Cardiac fibroblast (primary cell): ENCODE measurements at places on chromosomes 5 and 9.

DNA sequence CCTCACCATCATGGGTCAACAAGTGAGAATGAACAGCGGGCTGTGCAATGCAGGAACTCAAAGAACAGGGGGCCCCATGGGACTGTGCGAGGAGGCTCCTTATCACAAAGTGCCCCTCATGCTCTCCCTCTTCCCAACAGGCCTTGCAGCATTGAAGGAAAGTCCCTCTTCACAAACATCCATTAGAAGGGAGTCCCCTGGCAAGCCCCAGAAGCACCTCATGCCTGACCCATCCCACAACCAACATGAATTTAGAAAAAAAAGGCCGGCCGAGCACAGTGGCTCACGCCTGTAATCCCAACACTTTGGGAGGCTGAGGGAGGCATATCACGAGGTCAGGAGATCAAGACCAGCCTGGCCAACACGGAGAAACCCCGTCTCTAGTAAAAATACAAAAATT, 122.6 kb upstream of the FSTL4 start:
- DNase-seq: no peak

DNA sequence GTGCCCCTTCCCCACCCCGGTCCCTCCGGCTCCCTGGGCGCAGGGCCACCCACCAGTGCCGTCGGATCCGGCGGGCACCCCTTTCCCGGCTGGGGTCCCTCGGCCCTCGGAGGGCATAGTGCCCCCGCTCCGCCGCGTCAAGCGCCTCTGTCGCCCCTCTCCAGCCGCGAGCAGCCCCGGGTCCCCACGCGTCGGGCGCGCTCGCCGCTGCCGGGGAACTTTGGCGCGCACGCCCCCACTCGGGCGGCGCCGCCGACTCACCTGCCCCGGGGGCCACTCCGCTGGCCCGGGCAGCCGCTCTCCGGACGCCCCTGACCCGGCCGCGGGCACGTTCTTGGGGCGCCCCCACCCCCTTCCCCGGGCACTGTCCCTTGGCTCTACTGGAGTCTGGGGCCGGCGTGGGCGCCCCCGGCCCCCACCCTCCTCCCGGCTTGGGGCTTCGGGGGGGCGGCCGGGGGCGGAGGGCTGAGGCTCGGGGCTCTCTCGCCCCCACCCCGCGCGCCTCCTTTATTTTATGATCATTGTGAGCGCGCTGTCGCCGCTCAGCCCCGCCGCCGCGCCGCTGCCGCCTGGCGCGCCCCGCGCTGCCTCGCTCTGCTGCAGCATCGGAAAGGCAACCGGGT, 1.1 kb upstream of the FAM78A start:
- no peak for DNase-seq

GRCh38 chr9:135230386-135230765, 142.9 kb downstream of the OLFM1 start:
- no peak for DNase-seq

DNA sequence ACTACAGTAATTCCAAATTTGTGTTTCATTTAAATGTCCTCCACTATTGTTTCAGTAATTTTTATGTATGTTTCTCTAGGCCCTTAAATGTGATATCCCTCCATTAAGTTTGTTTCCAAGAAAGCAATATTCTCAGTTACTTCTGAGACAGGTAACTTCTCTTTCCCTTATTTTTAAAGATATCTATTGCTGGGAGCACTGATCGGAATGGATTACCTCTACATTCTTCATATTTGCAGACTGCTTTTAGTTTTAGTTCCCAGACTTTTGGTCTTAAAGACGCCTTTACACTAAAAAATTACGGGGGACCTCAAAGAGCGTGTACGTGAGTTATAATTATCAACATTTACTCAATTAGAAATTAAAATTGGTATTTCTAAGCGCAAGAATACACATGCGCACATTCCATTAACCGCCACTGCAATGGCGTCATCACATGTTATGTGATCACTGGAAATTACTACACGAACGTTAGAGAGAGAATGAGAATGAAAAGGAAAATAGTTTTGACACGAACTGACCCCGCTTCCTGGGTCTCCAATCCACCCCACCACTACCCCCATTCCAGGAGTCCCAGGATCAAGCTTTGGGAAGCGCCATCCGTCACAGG, 519 bp upstream of the RAD50 start:
- DNase-seq: no peak

DNA sequence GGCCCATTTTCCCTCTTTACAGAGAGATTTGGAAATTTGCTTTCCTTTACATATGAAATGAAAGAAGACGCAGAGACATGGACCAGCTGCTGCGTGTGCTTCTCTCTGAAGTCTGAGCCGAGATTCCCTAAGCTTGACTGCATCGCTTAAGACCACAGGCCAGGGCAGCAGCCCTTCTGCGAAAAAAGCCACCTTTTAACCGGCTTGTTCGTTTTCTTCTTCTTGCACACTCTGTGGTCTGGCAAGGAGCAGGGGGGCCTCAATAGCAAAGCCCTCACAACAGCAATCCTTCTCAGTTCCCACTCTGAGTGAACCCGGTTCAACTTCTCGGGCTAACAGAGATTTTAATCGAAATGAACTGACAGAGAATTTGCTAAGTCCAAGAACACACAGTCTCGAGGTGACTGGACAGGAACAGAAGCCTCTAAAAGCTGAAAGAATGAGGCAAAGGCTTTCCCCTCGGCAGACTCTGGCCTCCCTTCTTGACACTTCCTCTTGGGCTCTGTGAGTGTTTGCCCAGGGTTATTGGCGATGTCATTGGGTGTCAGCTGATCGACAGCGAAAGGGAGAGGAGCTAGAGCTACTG, 512.9 kb upstream of the KLF4 start:
- DNase-seq: peak; percentile 74

DNA sequence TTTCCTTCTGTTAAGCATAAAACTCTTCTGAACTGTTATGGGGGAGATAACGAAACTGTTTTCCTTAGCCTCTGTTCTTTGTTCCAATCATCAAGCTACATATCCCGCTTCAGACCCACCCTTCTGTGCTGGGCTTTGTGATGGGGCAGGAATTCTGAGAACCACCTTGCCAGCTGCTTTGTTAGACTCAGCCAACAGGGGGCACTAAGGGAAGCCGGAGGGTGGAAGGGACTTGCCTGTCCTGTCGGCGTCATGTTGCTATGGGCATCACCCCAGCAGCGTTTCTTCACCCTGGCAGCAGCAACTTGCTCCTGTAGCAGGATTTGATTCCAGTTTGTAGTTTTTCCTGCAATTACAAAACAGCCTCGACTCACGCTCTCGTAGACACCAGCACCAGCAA, 169.1 kb downstream of the CAAP1 start:
- DNase-seq: peak; percentile 36

GRCh38 chr9:120714088-120714845, at the start of gene MEGF9:
Gene MEGF9, minus strand, starts transcription at chr9:120714470. Its CDS starts 112 bp downstream, at chr9:120714358.
- DNase-seq: peak; percentile 98

- DNase-seq: peak; percentile 80
These were observed 118.0 kb downstream of the ESM1 start for GRCh38 chr5:54867310-54867944.

DNA sequence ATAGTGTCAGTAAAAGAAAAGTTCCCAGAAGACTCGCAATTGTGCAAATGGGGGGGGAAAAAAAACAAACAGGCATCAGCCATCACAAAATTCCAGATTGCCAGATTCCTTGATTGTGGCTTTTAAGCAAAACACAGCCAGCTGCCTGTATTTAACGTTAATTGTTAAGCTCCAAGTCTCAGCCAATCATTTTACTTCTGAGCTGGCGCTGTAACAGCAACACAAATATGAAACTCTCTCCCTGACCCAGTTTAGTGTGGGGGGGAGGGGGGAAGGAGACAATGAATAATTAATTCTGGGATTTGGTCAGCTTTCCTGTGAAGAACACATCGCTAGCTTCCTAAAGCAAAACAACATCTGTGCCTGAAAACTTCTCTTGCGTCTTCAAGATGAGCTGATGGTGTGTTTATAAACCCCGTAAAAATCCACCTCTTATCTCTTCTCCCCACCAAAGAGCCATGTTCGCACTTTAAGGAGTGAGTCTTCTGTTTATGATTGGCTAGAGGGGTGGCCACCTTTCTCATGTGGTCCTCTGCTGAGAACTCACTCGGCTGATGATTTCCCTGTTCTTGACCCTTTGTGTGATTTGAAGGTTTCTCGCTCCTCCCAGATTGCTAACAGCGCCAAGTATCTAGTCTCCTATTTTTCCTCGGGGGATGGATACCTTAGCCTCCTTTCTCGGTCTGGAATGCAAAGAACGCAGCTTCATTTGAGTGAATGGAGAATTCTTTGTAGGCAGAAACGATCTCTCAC, 160.2 kb upstream of the DAPK1 start:
- DNase-seq: peak; percentile 59

DNA sequence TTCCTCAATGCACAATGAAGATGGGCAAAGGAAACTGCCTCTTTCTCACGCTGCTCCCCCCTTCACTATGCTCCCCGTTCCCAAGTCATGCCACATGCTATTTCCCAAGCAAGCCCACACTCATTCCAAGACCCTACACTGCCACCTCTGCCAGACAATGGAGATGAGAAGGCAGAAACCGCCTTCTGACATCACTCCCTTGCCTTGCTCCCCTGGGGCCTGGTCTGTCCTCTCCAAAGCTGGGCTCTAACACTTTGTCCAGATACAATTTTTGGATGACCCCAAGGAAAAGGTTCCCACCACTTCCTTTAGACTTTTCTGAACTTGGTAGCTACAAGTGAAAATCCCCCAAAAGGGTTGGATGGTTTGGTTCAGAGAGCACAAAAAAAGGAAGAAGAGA, 7.2 kb upstream of the ADRA1B start:
- peak; percentile 47 for DNase-seq

DNA sequence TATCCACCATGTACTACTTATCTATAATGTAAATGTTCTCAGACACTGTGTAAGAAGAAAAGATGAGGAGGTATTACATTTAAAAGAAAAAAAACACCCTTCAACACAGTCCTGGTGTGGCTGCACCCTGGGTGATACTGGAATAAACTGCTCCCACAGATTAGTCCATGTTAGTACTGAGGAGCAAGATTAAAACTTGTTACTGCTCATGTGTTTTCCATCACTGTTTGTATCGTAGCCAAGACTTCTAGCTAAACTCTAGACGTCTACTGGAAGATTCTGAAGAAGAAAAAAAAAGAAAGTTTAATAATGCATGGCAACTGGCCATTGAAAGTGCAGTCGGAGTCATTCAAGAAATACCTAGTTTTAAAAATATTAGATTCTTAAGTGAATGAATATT, at the start of gene ASPN:
Gene ASPN, minus strand, starts transcription at position 178 of the 400 bp plus-strand sequence.
- peak; percentile 58 for DNase-seq

- DNase-seq: no peak
These were observed 68.9 kb downstream of the WDR41 start for GRCh38 chr5:77423022-77423750.

DNA sequence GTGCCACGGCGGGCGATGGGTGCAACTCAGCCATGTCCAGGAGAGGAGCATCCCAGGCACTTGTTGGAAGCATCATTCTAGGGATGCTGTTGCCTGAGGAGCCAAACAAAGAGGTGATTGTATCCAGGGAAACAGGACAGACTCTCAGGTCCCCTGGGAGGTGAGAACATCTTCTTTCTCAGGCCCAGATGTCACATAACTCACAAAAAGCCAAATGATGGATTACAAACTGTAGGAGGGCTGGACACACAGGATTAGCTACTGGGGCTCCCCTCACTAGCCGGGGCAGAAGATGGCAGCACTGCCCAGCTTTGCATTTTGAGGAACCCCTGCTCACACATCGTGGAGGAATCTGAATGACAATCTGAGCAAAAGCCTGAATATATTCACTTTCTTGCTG, 64.7 kb upstream of the NFIL3 start:
- no peak for DNase-seq

- no peak for DNase-seq
These were observed 125.1 kb downstream of the GAS1 start for GRCh38 chr9:86822006-86822801.

GRCh38 chr5:180590543-180591310, 572 bp downstream of the SCGB3A1 start:
- DNase-seq: no peak

GRCh38 chr5:178187014-178187413, at the start of gene GMCL2:
Gene GMCL2, minus strand, starts transcription at chr5:178187371. Its CDS starts 72 bp downstream, at chr5:178187299.
- no peak for DNase-seq

DNA sequence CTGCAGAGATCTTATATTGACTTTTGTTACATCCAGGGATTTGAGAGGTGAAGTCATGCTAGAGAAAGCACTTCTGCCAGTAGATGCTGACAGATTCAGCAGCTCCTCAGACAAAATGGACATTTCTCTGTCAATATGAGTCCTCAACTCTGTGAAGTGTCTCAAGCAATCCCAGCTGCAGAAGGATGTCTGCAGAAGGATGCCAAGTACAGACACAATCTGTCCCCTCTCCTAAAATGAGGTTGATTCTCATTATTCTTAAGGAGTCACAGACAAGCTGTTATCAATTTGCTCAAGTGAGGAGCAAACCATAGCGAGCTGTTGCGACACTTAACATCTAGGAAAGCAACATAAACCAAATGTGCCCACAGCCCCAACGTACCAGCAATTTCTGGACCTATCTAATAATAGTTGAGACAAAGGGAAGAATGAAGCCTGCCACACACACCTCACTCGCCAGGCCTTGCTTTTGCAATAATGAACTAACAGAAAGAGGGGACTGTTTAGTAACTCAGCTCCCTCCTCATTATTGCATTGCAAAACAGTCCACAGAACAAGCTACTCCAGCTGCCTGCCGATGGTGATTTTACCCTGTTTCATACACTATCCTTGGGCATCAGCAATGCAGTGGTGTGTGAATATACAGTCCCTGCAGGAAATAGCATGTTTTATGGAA, 364.2 kb upstream of the PDE4D start:
- DNase-seq: no peak

DNA sequence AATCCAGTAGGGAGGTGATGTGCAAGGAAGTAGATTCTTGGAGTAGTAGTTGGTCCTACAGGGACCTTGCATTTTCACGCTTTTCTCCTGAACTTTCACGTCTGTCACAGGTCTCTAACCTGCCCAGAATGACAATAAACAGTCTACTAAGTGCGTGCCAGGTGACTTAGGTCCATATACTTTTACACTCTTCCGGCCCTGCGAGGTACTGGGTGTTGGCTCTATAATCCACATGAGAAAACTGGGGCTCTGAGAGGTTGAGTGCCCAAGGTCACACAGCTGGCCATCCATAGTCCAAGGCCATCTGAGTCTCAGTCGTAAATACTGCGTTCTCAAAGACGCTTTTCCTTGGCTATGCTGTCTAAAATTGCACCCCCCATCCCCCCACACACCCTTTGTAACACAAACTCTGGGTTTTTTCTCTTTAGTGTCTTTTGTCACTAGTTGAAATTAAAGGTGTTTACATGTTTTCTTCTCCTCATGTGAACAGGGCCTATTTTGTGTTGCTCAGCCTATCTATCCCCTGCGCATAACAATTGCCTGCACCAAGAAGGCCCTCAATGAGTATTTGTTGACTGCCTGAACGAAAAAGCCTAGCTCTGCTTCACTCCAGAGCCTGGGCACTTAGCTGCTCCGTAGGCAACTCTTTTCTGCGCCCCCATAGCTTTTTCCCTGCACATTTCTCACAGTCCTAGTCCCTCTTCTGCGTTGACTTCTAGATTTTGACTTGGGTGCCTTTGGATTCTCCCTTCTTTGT, 943 bp downstream of the SFXN1 start:
- no peak for DNase-seq

DNA sequence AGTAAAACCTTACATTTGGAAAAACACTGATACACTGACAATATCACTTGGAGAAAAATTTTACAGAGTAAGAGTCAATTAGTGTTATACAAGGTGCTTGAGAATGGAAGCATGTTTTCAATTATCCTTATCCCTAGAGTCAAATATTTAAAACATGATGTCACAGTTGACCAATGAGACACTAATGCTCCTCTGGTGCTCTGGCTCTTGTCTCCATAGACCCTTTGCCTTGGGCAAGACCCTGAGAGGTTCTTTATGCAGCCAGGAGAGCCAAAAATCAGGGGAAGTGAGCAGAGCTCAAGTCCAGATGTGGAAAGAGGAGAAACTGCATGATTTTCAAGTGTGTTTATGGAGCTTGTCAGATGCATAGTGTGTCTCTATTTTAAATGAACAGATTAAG, 153.9 kb downstream of the MARCHF11 start:
- DNase-seq: no peak
